ENCODE measurements at places on chromosomes 5 and 9.

GRCh38 chr9:35636135-35636876 is 14.4 kb downstream of the SIT1 start:
- no peak for DNase-seq

GRCh38 chr5:93294199-93294598 is 286.8 kb downstream of the NR2F1-AS1 start:
- DNase-seq = no peak

GRCh38 chr9:68704814-68705530 is at the start of gene PIP5K1B:
Gene PIP5K1B, plus strand, starts transcription at chr9:68705240. Its CDS starts 117,375 bp downstream, at chr9:68822615.
- DNase-seq = peak; percentile 61

- DNase-seq = no peak
Observed at GRCh38 chr5:68033029-68033428, 182.5 kb upstream of the PIK3R1 start.

DNA sequence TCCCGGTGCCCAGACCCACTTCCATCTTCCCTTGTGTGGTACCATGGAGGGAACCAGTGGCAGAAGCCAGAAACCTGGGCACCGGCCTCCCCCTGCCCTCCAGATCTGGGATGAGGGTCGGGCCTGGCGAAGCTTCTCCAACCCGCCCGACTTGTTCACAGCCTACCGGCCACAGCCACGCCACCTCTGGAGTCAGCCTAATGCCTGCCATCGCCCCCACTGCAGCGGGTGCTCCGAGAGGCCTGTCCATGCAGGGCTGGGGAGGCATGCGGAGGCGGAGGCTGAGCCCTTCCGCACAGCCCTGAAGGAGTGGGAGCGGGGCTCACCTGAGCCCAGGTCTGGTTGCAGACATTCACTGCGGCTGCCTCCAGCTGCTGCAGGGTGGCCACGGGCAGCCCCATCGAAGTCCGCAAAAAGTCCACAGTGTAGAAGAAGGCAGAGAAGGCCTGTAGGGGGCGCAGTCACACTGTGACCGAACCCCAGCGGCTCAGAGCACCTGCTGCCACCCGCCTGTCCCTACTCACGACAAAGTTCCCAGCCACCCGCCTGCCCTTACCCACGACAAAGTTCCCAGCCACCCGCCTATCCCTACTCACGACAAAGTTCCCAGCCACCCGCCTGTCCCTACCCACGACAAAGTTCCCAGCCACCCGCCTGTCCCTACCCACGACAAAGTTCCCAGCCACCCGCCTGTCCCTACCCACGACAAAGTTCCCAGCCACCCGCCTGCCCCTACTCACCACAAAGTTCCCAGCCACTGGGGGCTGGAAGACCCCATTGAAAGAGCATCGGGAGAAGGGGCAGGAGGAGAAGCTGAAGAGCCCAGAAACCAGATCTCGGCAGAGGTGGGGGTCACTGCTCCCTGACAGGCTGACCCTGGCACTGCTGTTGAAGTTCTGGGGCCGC is 3.8 kb upstream of the NPDC1 start:
- peak; percentile 71 for DNase-seq

DNA sequence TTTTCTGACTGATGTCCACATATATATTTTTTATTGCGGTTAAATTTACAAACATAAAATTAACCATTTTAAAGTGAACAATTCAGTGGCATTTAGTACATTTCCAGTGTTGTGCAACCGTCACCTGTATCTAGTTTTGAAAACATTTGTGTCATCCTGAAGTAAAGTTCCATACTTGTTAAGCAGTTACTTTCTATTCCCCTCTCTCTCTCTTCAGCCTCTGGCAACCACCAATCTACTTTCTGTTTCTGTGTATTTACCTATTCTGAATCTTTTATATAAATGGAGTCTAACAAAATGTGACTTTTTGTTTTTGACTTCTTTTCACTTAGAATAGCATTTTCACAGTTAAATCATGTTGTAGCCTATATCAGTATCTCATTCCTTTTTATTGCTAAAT is 480.1 kb upstream of the SMARCA2 start:
- no peak for DNase-seq

GRCh38 chr5:132677682-132678400 is 4.1 kb downstream of the IL4 start:
- DNase-seq = no peak

DNA sequence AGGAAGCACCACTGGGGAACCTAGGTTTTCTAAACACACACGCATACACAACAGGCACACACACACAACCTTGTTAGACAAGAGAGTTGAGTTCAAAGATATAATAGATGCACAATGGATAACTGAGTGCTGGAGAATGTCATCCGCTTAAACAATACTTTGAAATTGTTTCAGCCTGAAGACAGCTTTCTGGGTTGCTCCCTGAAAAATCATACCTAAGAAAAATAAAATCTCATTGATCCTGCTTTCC is 126.1 kb downstream of the TMEM161B start:
- no peak for DNase-seq
